ENCODE measurements at places on chromosomes 2 and 18. TPM values are rescaled to one million over a fixed set of nuclear protein-coding genes. Genes with fewer than 3 reads are reported as not detected.

GRCh38 chr18:69128978-69129377 lies 271.7 kb upstream of the DOK6 start:
- no peak for DNase-seq

DNA sequence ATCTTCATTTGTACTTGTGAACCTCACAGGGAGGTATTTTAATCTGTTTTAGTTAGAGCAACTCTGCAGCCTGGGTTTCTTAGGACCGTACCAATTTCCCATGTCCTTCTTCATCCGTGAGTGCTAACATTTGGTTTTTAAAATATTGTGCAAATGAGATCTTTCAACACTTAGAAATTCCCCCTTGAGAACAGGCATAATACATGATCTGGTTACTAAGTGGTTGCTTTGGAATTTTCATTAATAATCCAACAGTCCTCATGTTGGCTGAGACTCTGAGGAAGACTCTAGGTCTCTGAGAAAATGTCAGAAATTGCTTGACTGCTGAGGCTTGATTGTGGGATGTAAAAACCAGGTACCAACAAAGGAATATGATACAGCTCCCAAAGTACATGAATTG lies 125.6 kb upstream of the CDCA7 start:
- no peak for DNase-seq

CD8B gene
- not detected for total RNA-seq

DNA sequence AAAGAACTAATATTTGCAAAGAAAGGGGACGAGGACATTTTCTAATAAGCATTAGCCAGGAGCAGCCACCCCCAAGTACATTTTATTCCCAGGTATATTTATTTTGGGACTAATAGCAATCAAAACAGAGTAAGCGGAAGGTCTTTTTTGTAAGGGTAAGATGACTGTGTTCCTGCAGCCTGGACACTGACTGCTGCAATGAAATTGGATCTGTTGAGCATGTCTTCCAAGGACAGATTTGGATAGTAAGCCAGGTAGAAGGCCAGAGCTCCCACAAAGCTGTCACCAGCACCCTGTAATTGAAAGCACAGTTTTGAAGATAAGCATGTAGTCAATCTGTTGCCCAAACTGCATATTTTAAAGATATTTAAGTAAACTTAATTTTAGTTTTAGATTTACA lies 10.0 kb downstream of the MRPL33 start:
- DNase-seq, result no peak
